SIG-M5 (cell line): ENCODE measurements at places on chromosomes 3 and 15.

GRCh38 chr3:111810909-111811308, 48.2 kb upstream of the PHLDB2 start:
- DNase-seq: no peak

DNA sequence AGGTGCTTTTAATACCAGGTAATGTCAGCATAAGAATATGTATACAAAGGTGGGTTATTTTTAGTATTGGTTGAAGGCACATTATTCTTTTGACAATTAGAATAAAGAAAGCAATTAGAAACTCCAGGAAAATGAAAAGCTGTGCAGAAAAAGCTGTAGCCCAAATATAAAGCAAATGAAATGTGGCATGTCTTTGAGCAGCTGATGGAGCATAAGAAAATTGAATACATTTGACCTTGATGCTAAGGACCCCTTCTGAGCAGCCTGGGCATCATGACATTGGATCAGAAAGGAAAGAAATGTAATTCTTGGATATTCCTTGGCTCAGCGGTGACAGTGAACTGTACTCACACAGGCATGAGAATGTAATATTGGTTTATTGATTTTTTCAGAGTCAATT, 8.0 kb upstream of the ISLR start:
- DNase-seq: no peak

- DNase-seq: no peak
These were observed 41.7 kb downstream of the OXSM start for GRCh38 chr3:25831578-25831977.

DNA sequence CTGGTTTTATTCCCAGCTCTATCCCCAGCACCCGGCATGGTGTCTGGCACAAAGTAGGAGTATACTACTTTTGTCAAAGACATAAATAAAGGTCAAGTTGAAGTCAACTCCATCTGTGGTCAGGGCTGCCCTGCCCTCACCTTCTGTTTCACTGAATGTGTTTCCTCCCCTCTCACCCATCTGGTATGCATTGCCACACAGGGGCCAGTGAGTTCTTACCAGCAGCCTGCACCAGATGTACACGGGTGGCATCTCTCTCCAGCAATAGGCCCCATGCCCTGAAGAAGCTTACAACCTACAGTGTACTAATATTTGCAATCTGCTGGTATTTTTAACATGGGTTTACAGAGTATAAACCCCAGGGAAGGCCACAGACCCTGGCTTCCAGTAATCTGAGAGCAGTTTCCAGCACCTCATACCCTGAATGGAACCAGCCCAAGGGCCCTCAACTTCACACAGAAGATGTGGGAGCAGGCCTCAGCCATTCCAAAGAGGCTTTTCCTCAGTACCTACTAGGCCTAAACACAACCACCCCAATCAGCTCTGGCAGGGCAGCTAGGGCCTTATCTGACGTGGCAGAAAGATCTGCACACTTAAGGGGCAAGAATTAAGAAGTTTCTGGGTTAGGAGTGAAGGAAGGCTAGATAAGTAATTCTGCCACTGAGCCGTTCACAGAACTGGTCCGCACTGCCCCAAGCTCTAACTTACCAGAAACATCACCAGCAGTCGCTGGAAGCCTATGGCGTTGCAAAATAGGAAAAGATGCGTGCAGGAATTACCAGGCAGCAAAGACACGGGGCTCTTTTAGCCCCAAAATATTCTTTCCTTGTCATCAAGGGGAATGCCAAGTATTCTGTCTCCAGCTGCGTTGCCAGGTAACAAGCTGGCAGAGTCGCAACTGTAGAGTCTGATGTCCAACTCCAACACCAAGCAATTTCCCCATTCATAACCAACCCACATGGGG, 2.1 kb downstream of the IDH2 start:
- no peak for DNase-seq

DNA sequence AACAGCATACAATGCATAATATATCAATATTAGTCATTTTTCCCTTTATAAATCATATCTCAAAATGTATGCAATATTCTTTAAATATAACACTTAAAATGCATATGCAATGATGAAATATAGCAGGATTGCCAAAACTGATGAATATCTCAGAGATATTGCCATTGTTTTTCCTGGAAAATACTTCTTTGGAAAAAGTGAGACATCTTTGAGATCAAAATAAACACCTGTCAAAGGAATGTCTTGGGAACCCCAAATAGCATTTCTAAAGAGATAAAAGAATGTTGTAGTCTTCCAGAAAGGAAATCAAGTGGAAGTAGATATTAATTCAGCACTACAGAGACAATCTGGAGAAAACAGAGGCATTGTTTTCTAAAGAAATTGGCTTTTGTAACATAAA, 457.8 kb upstream of the UBE2E2 start:
- no peak for DNase-seq

GRCh38 chr15:96435022-96435421, 104.5 kb downstream of the NR2F2 start:
- no peak for DNase-seq

DNA sequence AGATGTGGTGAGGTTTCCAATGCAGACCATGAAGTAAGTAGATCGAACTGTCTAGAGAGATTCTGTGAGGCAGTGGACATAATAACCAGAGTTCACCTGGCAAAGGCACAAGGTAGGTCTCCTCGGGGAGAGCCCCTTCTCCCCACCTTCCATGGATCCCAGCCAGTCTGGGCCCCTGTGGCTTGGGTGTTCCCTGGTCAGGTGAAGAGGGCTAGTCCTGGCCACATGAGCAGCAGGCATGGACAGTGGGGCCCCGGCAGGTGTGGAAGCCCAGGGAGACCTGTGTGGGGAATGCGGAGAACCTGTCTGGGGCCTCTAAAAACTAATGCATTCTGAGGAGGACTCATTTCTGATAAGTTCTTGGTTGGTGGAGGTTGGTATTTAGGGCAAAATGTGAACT, 241.4 kb upstream of the TRIM42 start:
- DNase-seq: no peak

GRCh38 chr3:106566277-106566676, 697.5 kb upstream of the CBLB start:
- no peak for DNase-seq

DNA sequence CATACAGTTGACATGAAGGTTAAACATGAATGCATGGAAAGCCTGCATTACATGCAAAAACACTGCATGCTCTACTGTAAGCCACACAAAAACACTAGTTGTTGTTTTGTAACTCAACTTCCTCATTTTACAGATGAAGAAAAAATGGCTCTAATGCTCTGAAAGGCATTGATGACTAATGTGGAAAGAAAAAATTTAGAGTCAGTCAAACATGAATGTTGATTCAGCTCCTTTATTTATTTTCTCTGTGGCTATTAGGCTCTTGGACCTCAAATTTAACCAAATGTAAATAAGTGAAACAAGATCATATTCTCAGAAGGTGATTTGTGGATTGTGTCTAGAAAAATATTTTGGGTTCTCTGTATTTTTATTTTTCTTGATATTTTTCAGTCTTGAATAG, 336.7 kb upstream of the ZNF717 start:
- no peak for DNase-seq

DNA sequence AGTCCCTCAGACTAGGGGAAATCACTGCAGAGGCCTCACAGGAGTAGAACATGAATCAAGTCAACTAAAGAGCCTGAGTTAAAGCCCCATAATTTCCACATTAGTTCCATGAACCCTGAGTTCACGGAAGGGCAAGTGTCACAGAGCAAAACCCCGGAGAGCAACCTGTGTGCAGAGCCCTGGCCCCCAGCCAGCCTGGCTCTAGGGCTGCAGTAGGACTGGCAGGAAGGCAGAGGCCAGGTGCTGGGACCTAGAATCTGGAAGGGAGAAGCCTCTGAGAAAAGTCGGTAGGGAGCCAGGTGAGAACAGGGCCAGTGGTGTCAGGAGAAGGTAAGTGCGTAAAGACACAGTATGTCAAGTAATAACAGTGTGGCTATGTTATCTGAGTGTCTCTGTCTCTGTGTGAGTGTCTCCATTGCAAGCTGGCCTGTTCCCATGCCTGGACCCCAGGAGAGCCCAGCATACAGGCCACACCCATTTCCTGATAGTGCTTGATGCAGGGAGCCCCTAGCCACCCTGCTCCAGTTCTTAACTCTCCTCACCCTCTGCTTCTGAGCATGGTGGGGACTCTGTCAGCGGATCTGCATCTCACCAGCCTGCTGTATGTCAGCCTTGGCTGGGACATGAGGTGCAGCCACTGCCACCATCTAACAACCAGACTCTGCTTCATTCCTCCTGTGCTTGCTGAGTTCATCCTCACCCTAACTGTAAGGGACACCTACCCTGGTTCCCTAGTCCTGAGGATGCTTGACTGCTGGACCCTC, 11.3 kb upstream of the MANF start:
- no peak for DNase-seq
